ENCODE measurements at places on chromosomes 11 and 22.

DNA sequence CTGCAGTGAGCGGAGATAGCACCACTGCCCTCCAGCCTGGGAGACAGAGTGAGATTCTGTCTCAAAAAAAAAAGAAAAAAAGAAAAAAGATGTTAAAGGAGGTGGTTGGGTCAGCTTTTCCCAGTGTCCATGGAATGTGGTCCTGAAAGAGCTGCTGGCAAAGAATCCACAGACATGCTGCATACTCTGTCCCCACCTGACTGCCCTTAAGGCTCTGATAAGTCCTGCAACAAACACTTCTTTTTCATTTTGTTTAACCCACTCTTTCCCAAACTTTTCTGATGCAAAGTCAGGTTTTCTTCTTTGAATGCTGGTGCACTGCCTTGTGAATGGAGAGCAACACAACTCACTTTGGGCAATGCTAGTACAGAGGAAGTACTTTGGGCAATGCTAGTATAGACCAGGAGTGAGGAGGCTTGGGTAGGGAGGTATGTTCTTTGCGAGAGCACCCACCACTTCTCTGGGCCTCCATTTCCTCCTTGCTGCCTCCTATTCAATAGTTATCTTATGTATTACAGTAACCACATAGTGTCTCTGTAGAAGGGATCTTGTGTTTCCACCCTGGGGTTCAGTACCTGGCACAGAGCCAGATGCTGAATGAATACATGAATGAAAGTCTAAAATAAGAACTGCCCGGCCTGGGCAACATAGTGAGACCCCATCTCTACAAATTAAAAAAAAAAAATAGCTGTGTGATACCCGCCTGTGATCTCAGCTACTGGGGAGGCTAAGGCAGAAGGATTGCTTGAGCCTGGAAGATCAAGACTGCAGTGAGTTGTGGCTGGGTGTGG is 18.9 kb downstream of the LIF start:
- DNase-seq: no peak

GRCh38 chr22:44660051-44660830 is 41.8 kb upstream of the PRR5 start:
- no peak for DNase-seq

GRCh38 chr11:117062498-117062897 is 35.7 kb downstream of the SIK3 start:
- no peak for DNase-seq

GRCh38 chr22:20106205-20106848 is 9.6 kb upstream of the RANBP1 start:
- DNase-seq: no peak

DNA sequence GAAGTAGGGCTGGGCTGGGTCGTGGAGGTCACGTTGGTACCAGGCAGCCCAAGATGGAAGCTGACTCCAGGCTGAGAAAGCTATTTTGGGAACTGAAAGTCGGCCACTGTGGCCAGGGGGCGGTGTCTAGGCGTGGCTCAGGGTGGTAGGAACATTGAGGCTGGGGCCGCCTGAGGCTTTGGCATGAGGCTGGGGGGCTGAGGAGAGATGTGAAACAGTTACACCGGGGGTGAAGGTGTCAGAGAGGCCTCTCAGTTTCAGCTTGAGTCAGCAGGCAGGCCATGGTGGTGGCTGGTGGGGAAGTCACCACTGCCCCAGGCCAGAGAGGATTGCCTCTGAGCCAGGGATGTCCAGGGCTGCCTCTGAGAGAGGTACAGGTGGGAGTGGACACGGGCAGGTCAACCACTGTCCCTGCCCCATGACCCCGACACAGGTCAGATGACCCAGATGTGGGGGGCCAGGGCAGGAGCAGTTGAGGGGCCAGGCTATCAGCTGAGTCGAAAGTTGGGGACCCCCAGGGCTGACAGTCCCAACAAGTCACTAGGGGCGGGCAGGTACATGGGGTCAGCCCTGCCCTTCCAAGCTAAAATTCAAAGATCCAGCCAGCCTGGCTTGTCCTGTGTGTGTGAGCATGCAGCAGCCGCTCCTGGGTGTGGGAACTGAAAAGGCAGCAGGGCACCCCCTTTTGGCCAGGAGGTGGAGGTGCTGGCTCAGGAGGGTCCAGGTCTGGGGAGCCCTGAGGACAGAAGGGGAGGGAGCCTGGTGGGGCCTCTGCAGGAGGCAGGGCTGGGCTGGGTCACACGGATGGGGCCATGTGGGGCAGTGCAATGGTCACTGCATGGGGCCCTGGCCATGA is 7.2 kb downstream of the KCNK7 start:
- peak; percentile 60 for DNase-seq

DNA sequence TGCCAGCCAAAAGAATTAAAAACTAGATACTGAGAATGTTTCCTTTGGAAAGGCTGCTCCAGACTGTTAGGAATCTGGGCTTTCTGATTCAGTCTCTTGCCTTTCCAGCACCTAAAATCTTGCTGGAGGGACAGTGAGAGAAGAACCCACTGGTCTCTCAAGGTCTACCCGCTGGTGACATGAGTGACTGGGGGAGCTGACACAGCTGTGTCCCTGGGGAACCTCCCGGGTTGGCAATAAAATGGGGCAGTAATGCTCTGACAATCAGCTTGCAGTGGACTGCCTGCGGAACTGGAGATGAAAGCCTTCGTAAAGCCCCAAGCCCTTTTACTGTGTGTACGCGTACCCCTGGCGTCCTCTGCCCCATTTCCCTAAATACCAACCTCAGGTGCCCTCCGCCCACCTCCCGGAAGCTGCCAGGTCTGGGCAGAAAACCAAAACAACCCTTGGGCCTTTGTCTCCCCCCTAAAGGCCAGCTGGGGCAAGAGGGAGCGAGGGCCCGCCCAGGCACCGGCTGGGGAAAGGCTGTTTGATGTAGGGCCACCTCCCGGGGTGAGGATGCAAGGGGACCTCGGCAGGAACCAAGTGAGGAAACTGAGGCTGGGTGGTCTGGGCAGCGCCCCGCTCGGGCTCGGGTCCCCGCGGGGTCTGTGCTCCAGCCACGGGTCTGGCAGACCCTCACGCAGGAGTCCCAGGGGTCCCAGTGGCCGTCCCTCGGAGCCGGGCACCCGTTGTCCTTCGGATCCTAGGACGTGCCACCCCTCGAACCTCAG is 741 bp downstream of the CARS1 start:
- DNase-seq: peak; percentile 18

DNA sequence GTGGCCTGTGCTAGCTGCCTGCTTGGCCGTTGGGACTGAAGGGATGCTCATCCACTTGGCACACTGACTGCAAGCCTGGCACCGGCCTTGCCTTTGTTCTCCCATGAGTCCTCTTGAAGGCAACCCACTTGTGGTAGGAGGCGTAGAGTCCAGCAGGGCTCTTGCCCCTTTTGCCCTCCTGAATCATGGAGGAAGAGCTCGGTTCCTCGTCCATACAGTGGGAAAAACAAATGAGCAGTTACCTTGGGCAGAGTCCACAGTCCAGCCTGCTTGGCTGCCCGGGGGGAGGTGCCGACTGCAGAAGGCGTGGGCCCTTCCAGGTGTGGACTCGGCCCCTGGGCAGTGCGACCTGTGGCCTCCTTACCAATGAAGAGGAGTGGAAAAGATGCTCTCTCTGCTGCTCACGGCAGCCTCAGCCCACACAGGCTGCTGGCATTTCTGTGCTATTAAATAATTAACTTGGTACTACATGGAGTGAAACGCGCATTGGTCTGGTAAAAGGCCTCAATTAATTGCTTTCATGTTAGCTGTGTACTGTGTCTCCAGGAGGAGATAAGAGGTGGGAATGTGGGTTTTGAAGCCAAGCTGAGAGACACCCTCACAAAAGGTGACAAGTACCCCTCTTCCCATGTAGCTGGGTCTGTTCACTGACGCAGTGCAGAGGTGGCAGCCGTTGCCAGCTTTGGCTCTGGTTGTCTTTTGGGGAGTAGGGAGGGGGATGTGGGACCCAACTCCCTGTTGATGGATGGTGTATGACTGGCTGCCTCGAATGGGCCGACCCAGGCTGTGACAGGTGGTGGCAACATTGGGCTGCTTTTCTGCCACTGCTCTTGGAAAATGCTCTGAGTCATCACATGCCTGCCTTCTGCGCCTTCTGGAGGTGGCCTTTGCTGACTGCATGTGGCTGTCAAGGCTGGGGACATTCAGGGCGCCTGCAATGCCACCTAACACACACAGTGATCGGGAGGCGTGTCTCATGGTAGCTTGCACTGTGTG is 26.8 kb upstream of the B3GAT1 start:
- DNase-seq: peak; percentile 37

DNA sequence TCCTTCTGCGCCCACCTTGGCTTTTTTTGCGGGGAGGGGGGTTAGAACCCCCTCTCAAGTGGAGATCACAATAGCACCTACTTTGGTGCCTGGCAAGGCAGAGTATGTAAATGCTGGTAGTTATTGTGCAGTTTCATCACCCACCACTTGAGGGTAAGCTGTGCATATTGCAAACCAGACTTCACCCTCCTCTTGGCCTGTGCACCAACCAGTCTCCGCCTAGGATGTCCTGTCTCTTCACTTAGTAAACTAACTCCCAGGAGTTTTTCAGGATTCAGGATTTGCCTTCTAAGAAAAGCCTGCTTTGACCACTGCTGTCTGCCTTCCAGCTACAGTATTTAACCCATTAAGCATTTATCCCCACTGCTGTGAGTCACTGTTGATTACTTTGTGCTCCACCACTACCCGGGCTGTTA is 2.0 kb upstream of the UBXN1 start:
- DNase-seq: peak; percentile 71

- no peak for DNase-seq
Measured at GRCh38 chr11:48019217-48019584, 38.8 kb downstream of the PTPRJ start.

DNA sequence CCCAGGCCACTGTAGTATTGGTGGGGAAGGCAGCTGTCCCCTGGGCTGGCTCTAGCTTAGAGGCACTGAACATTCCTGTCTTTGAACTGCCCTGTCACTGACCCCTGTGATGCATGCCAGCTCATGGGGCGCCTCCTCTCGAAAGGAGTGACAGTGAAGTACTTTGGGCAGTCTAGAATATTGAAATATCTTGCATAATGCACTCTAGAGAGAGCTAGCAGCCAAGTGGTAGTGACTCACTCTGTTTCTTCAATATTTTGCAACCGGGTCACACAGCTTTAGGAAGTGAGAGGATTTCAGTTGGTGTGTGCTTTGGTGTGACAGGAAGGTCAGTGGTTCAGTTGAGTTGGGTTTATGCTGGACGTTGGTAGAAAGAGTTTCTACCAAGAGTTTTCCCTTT is 35.5 kb upstream of the ST14 start:
- DNase-seq: peak; percentile 86

DNA sequence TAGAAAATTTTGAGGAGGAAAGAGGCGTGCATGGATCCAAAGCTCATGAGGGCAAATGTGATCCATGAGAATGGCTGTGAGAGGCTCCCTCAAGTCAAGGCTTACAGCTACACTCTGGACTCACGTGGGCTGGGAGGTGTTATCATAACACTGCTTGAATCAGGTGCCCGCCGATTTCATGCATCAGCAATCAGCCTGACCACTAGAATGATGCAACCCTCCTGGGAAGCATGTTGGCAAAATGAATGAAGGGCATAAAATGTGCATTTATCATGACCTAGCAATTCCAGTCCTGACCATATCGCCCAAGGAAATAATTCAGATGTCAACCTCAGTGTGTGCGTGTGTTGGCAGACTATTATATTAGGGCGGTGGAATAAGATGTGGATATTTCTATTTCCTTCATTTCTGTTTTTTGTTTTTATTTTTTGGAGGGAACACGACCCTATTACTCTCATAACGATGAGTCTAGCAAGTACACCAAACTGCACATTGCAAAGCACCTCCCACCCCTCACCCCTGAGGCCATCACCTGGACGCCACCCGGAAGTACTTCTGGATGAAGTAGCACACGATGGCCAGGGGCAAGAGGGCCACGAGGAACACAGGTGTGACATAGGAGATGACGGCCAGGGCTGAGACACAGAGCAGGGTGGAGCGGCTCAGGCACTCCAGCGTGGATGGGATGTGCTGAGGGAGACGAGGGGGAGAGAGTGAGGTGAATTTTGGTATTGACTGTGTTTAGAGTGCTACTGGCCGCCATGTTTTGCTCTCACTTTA is 15.7 kb upstream of the KCNJ11 start:
- DNase-seq: peak; percentile 91

DNA sequence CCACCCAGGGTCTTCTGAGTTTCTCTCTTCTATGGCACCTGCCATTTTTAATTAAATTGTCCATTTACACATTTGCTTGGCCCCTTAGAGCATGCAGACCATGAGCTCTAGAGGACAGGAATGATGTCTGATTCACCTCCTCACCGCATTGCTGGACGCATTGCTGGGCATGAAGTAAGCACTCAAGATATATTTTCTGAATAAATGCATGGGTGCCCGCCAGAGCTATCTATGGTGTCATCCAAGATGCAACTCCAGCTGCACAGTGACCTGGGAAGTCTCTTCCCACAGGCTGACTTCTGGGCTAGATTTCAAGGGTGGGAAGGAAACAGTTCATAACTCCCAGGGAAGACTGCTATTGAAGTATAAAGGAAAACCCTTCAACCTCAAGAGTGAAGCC is 66.6 kb upstream of the ASPHD2 start:
- DNase-seq: peak; percentile 50

DNA sequence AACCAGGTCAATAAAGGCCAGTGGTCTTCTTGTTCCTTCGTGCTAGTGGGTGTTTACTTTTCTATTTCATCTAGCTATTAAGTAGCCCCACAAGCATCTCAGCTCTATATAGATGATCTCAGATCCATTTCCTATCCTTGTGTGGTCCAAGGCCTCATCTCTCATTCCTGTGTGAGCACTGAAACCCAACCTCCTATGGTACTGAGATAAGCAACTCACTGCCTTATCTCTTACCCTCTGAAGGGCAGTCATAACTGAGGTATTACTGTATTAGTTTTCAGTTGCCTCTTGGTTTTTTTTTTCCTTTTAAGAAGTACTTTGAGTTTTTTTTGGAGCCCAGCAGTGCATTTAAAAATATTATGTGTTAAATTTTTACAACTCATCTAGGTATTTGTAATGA is 28.3 kb downstream of the ACER3 start:
- no peak for DNase-seq

- no peak for DNase-seq
Measured at GRCh38 chr22:48258064-48258701, 1495.7 kb downstream of the TBC1D22A start.

DNA sequence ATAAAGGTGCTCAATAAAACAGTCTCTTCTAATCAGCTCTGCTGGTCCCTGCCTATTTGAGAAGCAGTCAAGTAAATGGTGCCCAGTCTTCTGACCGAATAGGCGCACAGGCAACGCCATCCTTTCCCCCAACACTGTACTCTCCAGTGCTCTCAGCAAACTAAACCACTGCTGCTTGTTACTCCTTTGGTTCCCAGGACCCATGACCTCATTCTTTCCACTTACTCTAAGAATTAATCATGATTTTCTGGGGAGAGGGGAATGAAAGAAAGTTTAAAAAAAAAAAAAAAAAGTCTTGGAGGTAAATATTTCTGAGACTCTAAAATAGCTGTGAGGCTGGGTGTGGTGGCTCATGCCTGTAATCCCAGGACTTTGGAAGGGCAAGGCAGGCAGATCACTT is 63.7 kb downstream of the SGSM3 start:
- DNase-seq: no peak

DNA sequence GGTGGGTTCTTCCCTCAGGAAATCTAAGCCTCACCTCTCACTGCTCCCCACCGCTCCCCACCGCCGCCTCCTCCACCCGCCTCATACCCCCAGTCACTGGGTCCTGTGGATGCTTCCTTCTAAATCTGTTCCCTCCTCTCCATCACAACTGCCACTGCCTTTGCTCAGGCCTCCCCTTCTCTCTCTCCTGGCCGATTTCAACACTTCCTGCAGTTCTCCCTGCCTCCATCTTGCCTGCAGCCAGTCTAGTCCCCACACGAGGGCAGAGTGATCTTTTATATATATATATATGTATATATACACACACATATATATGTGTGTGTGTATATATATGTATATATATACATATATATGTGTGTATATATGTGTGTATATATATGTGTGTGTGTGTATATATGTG is 27.8 kb downstream of the CREB3L1 start:
- no peak for DNase-seq

GRCh38 chr22:20569059-20570058 is 61.9 kb downstream of the MED15 start:
- peak; percentile 96 for DNase-seq
